AG09309 (cell line): ENCODE measurements at places on chromosomes 5 and 9.
A peak's percentile ranks its signal among the peaks of the same experiment; 100 is the strongest.

- no peak for DNase-seq
Measured at GRCh38 chr5:160083501-160083900, 35.7 kb downstream of the PWWP2A start.

- DNase-seq: no peak
Measured at GRCh38 chr9:13816837-13817236, 497.1 kb downstream of the NFIB start.

- DNase-seq: peak; percentile 70
Measured at GRCh38 chr5:144189800-144190429, 19.2 kb downstream of the KCTD16 start.

DNA sequence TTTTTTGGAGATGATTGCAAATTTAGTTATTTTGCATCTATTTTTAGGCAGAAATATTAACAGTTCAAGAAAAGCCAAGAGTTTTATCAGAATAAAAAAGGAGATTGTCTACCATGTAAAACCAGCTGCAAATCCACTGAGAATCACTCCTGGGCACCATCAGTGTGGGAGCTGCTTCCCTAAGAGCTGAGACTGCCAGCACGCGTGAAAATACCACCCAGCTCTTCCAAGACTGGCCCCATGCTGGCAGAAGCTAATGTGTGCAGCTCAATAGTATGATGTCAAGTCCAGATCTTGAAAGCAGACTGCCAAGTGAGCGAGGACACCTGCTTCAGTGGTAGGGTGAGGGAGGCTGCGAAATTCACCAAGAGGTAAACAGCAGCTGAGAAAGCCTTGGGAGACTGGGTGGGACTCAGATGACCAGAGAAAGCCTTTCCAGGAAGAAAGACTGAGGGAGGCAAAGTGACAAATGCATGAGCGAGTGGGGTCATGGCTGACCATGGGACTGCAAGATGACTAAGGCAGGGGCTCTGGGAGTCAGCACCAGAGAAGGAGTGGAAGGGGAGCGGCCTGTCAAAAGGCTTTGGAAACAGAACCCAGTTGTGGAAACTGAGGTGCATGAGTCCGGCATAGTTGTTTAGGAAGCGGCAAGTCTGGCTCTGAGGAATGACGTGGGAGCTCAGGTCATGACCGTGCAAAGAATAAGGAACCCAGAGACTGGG lies 200.9 kb downstream of the GADD45G start:
- DNase-seq: no peak

DNA sequence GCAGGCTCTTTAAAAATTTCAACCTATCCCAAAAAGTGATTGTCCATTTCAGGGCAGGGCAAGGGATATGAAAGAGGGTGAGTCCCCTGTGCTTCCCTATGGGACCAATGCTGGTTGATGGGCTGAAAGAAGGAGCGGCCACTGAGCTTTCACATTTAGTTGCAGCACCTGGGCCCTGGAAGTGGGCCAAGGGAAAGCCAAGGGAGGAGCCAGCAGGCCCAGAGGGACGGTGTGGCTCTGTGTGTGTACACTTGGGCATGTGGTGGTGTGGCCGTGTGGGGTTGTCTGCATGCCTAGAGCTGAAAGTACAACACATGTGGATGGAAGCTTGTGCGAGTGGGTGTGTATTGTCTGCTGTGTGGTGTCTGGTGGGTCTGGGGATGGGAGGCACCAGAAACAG lies 14.0 kb upstream of the PSMD5 start:
- DNase-seq: no peak

GRCh38 chr5:36279054-36279698 lies 22.5 kb downstream of the RANBP3L start:
- no peak for DNase-seq

DNA sequence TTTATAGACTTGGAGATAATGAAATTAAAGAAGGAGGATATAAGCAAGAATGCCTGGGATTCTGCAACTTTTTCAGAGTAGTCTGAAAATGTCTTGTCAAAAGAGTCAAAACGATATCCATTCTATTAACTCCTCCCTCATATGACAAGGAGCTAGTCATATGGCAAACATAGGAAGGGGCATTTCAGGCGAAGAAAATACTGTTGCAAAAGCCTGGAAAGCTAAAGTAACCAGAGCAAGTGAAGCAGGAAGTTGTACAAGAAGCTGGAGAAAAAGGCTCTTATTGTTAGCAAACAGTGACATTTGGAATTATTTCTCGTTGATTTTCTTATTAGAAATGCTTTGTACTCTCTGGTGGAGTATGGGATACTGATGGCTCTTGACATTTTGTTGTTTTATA lies 94.0 kb upstream of the PTPRD start:
- DNase-seq: no peak

GRCh38 chr5:89457411-89458331 lies 574.7 kb upstream of the MEF2C start:
- DNase-seq: peak; percentile 44

GRCh38 chr5:13477118-13477737 lies 467.3 kb downstream of the DNAH5 start:
- no peak for DNase-seq
